ENCODE measurements at places on chromosomes 12 and 14. TPM values are rescaled to one million over a fixed set of nuclear protein-coding genes. Genes with fewer than 3 reads are reported as not detected.
A peak's percentile ranks its signal among the peaks of the same experiment; 100 is the strongest.

The MAP3K9 gene
- total RNA-seq, result 18.6 TPM

The EXOC5 gene
- 58.8 TPM for total RNA-seq

The PAPLN gene
- total RNA-seq, result 2.8 TPM

The ARG2 gene
- total RNA-seq, result 17.6 TPM

The TMCC3 gene
- total RNA-seq, result 7.0 TPM

DNA sequence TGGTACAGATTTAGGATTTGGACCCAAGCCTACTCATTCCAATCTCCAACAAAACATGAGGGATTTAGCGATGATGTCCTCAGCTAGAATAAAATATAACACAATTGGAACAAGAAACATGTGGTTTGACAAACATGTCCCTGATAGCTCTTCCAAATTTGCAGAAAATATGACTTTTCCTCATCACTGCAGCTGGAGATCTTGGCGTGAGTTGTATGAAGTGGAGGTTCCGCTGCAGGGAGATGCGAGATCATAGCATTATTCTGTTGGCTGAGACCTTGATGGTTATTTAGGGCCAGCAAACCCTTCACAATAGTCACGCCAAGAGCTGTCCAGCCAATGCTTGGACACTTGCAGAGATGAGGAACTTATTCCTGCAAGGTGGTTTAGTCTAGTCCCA, 413.4 kb upstream of the TBX3 start:
- no peak for DNase-seq

GRCh38 chr12:59847127-59847526, 251.3 kb downstream of the SLC16A7 start:
- DNase-seq, result no peak

DNA sequence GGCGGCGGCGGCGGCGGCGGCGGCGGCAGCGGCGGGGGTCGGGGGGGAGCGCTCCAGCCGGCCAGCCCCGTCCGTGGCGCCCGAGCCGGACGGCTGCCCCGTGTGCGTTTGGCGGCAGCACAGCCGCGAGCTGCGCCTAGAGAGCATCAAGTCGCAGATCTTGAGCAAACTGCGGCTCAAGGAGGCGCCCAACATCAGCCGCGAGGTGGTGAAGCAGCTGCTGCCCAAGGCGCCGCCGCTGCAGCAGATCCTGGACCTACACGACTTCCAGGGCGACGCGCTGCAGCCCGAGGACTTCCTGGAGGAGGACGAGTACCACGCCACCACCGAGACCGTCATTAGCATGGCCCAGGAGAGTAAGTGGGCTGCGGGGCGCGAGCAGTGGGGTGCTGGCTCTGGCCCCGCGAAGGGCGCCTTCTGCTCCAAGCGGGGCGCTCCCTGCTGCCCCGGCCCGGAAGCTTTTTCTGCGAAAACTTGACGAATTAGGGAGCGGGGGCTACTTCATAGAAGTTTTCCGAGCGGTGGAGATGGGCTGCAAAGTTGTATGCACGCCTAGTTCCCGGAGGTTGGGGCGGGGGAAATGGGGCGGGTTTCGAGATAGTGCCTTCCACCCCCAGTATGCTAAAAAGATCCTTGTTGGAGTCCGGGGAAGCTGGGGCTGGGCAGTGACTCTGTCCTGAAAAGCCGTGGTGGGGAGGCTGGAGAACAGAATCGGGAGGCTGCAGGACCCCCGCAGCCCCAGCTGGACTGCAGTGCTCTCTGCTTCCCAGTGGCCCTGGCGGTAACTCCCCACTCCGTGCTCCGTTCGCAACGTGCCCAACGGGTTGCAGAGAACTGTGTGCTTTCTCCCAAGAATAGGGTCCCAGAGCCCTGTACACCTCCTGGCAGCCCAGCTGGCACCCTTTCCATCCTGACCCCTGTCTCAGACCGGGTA, 751 bp downstream of the GDF11 start:
- DNase-seq, result peak; percentile 63

GRCh38 chr14:32166029-32166428, 35.8 kb upstream of the RNU6-7 start:
- no peak for DNase-seq

DNA sequence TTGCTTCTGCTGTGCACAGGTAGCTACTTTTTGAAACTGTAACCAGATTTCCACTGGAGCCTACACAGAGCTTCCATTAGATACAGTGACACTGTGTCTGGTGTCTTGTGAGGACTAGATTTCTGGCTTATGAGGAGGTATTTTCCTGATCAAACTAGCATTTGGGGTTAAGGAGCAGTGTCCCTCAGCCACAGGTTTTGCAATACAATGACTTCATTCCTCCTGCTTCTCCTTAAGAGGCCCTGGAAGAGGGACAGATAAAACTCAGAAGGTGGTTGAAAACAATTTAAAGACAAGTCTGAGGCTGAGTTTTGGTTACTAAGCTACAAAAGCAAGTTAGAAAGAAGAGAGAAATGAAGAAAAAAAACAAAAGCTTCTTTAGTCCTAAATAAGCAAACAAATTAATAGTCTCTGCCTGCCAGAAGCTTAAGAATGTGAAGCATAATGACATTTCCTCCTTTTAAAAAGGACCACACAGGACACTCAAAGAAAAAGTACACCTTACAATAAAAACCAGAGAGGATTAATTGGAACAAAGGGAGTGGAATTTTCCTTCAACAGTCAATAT, 53.0 kb downstream of the PKP2 start:
- peak; percentile 14 for DNase-seq

DNA sequence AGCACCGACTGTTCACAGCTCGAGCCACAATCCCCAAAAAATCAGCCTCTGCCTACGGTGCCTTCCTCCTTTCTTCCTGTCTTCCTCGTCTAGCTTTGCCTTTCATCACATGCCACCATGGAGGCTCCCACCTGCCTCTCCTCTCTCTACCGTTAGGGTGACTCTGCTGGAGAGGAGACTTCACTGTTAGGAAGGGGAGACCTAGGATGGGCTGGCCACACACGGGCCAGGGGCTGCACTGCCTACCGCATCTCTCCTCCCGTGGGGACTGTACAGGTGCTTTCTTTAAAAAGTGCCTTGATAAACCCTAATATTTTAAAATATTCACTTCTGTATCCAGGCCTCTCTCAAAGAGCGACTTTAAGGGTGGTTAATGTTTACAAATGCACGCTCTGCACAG, 1104.7 kb downstream of the BCL11B start:
- DNase-seq, result no peak

- DNase-seq, result no peak
Measured at GRCh38 chr14:77882098-77882497, 82.2 kb downstream of the ADCK1 start.

- no peak for DNase-seq
Measured at GRCh38 chr14:77306851-77307496, 13.7 kb downstream of the POMT2 start.
